Activated CD4-positive, CD25-positive, alpha-beta regulatory T cell treated with anti-CD3 and anti-CD28 coated beads, Interleukin-2, amount 50 U/mL, for 24 hours (primary cell): ENCODE measurements at places on chromosomes 1 and 21.

GRCh38 chr21:40504825-40505224, 342.1 kb downstream of the DSCAM start:
- ATAC-seq = no peak

- ATAC-seq = no peak
Observed at GRCh38 chr1:3668148-3668547, 15.8 kb downstream of the TP73 start.

DNA sequence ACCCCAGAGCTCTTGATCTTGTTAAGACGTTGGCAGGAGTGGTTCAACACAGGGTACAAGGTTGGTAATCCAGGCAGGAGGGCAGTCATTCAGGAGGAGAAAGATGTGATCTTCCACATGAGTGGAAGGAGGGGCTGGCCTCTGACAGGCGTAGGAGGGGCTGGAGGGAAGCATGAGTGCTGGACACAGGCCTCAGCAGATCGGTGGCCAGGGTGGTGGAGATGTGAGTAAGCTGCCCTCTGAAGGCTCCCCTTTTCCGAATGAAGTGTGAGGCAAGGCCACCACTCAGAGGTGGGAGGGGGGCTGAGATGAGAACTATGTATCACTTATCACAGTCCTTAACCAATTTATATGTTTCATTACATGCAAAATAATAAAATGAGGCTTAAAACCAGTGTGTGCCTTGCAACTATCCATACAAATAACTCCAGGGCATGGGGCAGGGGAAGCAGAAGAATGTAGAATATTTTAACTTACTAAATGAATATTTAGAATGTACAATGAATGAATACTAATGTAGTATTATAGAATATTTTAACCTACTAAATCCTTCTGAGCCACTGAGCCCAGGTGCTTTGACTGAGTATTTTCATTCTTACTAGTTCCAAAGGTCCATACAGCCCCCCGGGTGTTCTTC, 103.5 kb upstream of the TLR5 start:
- no peak for ATAC-seq

DNA sequence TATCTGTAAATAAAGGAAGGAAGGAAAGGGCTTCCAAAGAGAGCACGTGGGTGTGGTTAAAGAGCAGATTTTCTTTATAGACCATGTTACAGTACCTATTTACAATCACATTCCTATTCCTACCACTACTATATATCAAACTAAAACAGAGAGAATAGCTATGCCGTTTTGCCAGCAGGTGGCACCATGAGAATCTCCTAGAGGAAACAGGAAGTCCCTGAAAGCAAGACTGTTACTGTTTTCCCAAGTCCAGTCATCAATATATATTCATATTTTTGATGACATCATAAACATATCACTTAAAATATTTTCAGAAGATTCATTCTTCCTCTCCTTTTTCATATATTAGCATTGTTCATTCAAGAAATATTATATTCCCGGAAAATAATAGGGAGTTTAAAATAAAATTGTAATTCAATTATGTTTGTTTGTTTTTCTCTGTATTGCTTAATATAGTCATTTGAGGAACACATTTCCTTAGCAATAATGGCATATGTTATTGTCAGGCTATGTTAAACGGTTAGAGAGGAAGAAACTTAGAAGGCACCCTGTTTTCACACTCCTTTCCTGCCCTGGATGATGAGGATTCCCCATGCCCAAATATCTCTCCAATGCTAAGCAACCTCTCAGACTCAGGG, 6.6 kb downstream of the CCDC190 start:
- peak; percentile 28 for ATAC-seq

DNA sequence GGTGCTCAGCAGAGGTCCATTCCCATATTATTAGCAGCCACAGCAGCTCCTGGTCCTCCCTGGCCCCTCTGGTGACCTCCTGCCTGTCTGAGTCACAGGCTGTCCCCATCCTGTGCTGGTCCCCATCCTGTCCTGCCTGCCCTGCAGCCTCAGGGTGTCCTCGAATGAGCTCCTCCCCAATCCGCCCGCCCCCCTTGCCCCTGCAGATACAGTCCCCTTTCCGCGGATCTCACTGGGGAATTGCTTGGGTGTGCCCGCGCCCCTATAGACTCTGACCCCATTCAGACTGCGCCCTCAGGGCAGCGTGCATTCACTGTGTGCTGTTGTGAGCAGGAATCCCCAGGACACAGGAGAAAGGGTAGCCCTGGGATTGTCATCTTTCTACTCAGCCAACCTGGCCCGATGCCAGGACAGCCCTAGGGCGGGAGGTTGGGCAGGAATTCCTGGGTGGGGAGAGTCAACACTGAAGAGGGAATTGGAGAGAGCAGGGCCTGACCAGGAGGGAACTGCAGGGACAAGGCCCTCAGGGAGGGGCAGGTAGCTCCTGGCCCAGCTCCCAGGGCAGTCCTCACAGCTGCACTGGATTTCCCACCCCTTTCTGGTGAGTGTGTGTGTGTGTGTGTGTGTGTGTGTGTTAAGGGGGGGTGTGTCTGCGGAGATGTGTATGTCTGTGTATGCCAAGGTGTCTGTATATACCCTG, 1.1 kb upstream of the GUCA2A start:
- ATAC-seq = no peak

DNA sequence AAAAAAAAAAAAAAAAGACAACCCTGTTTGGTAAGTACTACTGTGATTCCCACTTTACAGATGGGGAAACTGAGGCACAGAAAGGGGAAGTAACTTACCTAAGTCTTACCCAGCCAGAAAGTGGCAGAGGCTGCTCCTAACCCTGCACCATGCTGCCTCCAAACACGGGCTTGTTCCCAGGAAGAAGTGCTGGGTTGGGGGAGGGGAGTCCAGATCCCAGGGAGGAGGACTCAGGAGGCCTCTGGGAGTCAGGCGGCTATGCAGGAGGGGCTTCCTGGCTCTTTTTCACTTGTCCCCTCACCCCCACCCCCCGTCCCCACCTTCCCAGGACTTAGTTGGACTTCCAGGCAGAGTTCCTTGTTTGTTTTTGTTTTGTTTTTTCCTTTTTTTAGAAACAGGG, 23.9 kb downstream of the PIK3CD start:
- no peak for ATAC-seq

- peak; percentile 4 for ATAC-seq
Observed at GRCh38 chr1:151612501-151613281, 841 bp downstream of the SNX27 start.

- peak; percentile 62 for ATAC-seq
Observed at GRCh38 chr1:89407360-89407759, 43.5 kb downstream of the GBP6 start.

DNA sequence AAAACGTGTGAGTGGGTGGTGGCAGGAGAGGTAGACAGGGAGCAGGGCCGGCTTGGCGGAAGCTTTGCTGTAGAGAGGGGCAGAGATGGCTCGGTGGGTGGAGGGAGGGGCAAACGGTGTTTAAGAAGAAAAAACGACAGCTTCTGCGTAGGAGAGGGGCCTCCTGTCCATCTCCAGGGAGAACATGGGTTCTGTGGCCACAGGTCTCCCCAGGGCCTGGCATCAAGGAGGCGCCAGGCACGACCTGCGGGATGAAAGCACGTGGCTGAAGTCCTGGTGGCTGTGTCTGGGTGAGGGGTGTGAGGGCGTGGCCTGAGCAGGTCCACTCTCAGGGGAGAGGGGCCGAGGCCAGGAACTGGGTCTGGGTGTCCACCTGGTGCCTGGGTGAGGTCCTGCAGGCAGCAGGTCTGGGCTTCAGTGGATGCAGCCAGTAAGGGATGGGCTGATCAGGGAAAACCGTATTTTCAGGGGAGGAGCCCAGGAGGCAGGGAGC, 940 bp upstream of the PRKCZ start:
- no peak for ATAC-seq

GRCh38 chr1:56578138-56578962, 1.0 kb downstream of the PLPP3 start:
- no peak for ATAC-seq

DNA sequence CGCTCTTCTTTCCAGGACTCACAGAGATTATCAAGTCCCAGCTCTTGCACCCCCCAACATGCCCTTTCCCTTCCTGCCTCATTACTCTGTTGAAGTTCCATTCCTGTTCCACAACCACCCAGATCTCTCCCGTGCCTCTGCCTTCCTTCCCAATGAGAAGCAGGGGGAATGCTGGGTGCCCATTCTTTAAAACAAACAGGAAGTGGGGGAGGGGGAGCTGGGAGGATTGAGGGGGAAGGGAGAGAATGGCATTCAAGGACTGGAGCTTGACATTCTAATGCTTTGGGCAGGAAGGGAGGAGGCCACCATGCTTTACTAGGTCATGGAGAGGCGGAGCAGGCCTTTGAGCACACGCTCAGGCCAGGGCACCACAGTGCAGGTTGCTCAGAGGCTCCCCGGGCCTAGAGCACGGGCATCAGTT, 150.3 kb upstream of the IRF2BP2 start:
- no peak for ATAC-seq

DNA sequence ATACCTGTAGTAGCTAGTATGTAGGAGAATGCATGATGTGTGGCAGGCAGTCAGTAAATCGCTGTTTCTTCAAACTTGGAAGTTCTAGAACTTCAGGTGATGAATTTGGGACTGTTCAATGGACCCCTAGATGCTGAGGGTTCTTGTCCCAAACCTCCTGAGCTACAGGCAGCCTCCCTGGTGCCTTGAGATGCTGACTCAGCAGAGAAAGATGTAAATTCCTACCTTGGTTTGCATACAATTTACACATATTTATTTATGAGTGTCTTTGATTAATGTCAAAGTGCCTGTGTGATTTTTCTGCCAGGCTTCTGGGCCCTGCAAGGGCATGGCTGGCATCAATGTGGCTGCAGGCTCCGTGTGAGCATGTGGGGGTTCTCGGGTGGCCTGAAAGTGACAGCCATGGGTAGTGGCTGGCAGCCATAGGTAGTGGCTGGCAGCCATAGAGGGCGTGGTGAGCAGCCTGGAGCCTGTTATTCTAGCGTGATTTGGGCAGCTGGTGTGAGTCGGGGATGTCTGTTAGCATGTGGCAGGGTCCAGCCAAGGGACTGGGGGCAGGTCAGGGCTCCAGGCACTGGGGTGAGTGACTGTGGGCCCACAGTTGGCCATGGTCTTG, 13.2 kb upstream of the POU3F1 start:
- ATAC-seq = no peak

DNA sequence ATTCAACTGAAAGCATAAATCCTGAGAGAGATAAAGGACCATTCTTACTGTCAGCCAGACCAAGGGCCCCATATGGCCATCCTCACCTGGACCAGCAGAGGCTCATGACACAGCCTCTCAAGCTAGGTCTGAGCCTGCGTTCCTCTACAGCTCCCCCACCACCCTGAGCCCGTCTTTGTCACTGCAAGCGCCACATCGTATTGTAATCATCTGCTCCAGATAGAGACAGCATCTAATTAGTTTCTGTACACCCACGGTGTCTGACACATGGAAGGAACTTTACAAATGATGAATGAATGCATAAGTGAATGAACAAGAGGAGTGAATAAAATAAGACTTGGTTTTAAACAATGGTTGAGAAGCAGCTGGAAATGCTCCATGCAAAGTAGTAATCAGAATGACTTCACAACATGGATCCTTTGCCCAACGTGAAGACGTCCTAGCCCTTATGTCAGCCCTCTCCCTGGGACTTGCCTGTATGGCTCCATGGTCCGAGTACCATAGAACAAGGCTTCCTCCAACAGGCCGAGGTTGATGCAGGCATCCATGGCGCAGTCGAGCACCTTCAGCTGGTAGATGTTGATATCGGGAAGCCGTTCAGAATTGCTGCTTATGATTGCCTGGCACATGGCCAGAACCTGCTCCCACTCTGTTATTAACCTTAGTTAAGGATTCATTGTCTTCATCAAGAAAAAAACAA, 648.9 kb downstream of the SMYD3 start:
- no peak for ATAC-seq

- no peak for ATAC-seq
Observed at GRCh38 chr1:86757272-86757984, 53.1 kb downstream of the SH3GLB1 start.

- ATAC-seq = no peak
Observed at GRCh38 chr21:32934829-32935228, 90.9 kb upstream of the OLIG2 start.

GRCh38 chr21:42809577-42810475, 69.5 kb downstream of the WDR4 start:
- no peak for ATAC-seq

DNA sequence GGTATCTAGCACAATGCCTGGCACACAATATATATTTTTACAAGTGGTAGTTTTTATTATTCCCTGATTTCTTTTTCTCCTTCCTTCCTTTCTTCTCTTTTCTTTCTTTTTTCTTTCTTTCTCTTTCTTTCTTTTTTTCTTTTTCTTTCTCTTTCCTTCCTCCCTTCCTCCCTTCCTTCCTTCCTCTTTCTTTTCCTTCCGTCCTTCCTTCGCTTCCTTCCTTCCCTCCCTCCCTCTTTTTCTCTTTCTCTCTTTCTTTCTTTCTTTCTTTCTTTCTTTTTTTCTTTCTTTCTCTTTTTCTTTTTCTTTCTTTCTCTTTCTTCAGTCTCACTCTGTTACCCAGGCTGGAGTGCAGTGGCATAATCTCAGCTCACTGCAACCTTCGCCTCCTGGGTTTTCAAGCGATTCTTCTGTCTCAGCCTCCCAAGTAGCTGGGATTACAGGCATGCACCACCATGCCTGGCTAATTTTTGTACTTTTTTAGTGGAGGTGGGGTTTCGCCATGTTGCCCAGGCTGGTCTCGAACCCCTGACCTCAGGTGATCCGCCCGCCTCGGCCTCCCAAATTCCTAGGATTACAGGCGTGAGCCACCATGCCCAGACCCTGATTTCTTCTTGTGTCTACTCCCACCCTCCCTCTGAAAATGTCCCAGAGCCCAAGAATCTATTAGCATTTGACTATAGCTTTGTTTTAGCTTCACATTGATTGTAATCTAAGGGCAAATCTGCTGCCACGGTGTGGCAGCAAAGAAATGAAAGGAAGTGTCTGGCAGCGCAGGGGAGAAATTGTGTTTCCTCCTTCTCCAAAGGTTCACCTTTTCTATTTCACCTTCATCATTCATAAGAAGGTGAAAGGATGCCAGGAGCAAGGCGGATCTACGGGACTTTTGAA, 19.9 kb upstream of the ABCB10 start:
- no peak for ATAC-seq

GRCh38 chr1:175413367-175413766, 220.8 kb upstream of the KIAA0040 start:
- ATAC-seq = no peak

- ATAC-seq = no peak
Observed at GRCh38 chr1:43135857-43136781, 36.0 kb downstream of the EBNA1BP2 start.

DNA sequence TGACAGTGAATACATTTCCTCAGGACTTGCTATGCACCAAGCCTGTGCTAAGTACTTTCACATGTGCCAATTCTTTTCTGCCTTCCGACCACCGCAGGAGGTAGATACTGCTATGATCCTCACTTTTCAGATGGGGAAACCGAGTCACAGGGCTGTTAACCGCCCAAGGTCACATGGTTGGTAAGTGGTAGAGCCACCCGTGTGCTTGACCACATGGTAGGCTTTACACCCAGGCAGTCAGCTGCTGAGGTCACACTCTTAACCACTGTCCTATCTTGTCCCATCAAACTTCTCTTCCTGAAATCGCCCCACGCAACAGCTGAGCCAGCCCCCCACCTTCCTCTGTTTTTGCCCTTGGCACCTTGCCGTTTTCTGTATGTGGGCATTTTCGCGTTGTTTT, 31.0 kb upstream of the SDHB start:
- ATAC-seq = no peak
